ENCODE measurements at places on chromosomes 7 and 10.

- DNase-seq: no peak
Measured at GRCh38 chr7:92790992-92791391, 45.4 kb downstream of the CDK6 start.

DNA sequence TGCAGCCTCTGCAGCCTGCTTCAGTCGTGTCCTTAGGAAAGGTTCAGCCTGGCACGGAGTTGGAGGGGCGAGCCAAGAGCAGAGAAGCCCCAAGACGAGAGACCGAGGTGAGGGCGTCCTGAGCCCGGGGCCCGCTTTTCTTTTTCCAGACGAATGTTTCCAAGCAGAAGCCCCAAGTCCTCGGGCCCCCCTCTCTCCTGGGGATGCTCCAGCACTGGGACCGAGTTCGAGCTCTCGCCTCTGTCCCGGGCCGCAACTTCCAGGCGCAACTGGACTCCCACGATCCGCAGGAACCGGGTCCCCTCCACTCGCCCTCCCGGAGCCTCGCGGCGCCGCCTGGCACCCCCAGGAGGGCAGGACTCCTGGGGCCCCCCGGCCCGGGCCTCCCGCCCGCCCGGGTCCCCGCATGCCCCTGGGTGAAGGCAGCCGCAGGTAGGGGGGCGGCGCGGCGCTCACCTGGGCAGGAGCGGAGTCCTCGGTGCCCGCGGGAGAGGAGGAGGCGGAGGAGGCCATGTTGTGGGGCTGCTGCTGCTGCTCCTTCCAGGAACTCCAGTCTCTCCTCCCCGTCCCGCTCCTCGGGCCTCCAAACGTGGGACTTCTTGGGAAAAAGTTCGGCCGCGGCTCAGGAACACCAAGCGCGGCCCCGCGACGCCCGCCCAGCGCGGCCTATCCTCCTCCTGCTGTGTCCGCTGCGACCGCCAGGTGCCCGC is 45.3 kb upstream of the CDK1 start:
- DNase-seq: no peak

- DNase-seq: no peak
Measured at GRCh38 chr7:99120501-99120900, 23.4 kb downstream of the SMURF1 start.

DNA sequence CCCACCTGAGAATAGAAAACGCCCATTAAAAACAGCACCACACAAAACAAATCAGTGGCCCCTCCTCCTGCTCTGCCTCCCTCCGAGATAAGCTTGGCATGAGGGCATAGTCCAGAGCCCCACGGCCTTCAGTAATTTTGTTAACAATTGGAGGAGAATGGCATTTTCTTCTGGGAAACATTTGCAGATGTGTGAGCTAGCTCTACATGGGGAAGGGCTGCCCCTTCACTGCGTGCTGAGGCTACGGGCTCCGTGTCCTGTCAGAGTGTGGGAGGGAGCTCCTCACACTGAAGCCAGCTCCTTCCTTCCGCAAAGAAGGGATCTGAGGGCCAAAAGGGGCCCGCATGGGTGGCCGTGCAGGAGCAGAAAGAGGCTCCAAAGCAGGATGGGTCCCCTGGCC is 15.2 kb downstream of the GRK5 start:
- DNase-seq: no peak

DNA sequence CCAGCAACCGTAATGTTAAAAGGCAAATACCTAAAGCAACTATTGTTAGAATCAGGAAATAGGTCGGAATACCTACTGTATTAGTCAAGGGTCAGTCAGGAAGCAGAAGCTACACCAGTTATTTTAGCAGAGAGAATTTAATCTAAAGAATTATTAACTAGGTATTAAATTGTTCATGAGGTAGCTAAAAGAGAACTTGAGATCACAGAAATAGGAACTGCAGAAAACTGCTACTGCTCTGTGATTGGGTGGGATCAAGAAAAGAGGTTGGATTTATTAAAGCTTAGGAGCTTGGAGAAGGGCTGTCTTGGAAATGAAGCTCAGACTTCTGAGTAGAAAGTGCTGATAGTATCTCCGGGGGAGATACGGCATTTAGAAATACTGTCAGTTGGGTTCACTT is 20.0 kb upstream of the ZNF438 start:
- no peak for DNase-seq

DNA sequence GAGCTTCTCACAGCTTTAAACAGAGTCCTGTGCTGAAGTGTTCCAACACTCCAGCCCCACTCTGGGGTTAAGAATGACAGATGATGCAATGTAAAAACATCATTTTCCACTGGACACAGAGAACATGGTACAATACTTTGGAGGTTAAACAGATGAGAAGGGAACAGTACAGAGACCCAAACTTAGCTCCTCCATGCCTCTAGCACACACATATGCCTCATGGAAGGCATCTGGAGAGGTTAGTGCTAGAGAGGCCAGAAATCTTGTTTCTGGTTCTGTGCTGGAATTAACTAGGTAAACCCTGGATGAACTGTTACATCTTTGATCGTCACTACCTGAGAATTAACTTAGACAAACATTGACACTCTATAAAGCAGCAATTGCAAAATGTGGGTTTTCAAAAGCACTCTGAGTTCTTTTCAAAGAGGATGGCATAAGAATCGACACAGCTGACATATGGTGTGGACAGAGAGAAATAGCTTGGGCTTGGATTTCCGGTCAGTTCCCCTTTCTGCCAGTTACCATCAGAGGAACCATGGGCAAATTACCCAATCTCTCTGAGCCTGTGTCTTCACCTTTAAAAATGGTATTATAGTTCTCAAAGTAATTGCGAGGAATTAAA is 81.9 kb downstream of the KCNMA1 start:
- DNase-seq: no peak

DNA sequence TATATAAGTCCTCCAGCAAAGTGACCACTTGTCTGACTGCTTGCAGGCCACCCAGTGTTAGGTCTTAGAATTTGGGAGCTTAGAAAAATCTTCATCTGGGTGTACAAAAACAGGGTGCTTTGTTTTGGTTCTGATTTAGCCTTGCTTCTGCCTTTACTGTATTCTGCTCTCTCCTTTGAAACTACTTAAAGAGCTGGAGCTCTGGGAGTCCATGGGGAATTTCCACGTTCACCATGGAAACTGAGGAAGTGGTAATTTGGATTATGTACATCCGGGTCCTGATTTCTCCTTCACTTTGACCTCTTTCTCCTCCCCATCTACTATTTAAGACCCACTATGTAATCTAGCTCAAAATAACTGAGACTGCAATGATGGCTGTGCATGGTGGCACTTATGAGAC is 103.0 kb downstream of the JAZF1 start:
- DNase-seq: no peak

DNA sequence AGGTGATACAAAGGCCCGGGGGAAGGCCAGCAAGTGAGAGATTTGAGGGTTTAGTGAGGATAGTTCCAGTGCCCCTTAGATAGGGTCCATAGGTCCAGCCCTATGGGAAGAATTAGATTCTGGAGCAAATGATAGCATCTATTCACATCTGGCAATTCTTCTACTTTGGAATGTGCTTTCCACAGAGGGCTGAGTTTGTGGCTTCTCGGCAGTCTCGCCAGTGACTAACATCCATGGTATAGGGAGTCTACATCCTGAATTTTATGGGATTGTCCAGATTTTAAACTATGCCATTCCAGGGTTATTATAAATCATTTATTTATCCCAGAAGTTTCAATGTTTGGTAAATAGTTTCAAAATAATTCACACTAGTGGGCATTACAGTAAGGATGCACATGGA is 207.3 kb upstream of the ADO start:
- no peak for DNase-seq

DNA sequence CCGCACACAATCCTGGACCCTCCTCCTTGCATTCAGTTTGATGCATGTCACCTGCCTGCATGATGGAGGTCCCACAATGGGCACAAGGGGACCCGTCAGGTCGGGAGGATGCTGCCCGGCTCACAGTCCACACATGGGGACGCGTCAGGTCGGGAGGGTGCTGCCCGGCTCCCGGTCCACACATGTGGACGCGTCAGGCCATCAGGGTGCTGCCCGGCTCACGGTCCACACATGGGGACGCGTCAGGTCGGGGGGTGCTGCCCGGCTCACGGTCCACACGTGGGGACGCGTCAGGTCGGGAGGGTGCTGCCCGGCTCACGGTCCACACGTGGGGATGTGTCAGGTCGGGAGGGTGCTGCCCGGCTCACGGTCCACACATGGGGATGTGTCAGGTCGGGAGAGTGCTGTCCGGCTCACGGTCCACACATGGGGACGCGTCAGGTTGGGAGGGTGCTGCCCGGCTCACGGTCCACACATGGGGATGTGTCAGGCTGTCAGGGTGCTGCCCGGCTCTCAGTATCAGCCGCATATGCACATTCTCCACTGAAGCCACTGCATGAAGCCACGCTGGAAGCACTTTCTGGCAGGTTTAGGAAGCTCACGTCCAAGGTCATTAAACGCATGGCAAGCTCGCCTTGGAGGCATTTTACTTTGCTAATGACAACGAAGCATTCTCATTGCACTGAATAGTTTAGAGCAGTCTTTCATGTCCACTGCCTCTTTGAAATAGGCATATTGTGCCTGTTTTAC is 50.3 kb downstream of the DIP2C start:
- DNase-seq: no peak

- DNase-seq: no peak
Measured at GRCh38 chr10:12435348-12435747, 86.0 kb downstream of the CAMK1D start.

DNA sequence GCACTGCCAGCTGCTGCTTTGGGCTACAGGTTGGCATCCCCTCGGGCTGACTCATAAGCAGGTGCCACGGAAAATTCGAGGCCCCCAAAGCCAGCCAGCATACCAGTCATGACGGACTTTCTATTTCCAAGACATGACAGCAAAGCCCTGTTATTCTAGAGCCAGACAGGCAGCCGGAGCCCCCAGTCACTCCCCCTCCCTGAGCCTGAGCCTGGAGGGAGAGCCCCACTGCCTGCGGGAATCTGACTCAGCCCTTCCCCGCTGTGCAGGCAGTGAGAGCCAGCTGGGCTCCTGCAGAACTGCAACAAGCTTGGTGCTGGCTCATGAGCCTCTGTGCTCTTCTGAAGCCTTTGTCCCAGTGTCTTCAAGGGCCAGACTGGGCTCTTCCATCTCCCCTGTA is 15.8 kb downstream of the BTBD16 start:
- no peak for DNase-seq

GRCh38 chr7:29562307-29562706 is 1.3 kb upstream of the PRR15 start:
- no peak for DNase-seq

DNA sequence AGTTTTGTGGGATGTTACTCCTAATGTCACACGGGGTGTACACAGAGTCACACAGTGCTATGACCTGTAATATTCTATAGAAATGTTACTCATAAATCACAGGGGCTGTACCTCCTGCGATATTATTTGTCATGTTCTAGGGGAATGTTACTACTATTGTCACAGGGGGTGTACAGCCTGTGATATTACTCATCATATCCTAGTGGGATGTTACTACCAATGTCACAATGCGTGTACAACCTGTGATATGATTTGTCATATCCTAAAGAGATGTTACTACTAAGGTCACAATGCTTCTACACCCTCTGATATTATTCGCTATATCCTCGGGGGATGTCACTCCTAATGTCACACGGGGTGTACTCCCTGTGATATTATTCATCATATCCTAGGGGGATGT is 7.6 kb upstream of the CCZ1B start:
- DNase-seq: no peak

DNA sequence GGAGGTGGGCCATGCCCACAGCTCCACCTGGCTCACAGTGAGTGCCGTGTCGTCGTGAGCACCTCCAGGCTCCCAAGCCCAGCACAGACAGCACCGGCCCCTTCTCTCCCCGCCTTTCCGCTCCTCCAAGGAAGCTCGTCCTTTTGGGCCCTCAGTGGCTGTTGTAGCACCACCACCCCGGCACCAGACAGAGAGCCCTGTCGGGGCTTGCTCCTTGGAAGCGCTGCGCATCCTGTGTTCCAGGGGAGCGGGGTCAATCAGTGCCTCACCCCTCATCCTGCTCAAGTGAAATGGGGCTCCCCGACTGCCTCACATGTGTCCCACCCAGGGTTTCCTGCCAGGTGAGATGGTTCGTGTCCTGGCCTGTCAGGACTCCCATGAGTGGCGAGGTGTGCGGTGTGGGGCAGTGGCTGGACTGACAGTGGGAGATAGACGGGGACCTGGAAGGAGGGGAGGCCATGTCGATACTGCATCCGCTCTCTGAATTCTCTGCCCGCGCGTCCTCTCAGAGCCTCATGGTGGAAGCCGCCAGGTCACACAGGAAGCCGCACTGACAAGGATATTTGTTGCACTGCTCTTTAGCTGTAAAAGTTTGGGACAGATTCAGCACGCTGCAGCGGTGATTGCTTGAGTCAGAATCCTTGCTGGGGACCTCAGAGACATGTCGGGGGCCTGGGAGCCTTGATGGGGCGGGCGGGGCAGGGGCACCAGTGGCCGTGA is 107.1 kb downstream of the INPP5A start:
- no peak for DNase-seq

- DNase-seq: no peak
Measured at GRCh38 chr10:49243610-49244283, 55.2 kb upstream of the C10orf71 start.

- DNase-seq: no peak
Measured at GRCh38 chr7:149633976-149634945, 136.7 kb upstream of the ZNF746 start.

GRCh38 chr10:131739206-131739605 is 161.6 kb upstream of the PPP2R2D start:
- DNase-seq: no peak

DNA sequence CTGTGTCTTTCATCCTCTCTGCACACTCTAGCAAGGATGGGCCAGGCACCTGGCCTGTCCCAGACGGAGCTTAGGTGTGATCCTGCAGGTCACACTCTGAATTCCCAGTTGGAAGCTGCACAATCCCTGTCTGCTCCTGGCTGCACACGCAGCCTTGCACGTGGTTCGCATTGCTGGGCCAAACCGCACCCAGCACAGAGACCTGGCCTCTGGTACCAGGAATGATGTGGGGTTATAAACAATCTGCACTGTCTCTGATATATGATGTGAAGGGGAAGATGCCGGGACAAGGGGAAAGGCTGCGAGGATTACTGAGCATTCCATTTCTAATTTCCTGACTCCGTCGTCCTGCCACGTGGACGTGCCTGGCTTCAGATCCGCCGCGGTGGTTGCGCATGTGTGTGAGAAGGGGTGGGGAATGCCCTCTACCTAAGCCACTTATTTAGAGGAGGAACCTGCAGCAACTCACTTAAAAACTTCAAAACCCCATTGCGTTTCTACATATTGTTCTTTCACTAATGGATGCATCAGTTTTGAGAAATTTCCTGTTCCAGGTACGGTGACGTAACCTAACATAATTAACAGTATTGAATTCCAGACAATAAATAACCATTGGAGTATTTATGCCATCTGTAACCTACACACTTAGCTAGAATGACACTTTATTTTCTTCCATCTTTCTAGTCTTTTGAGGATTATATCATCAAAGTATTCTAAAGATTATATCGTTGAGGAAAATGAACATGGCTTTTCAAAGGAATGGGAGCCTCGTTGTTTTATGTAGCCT is 559.7 kb upstream of the MGMT start:
- DNase-seq: no peak

GRCh38 chr10:13681528-13681927 is 94.8 kb downstream of the PRPF18 start:
- DNase-seq: no peak

- no peak for DNase-seq
Measured at GRCh38 chr7:15309872-15310271, 251.9 kb downstream of the AGMO start.

- DNase-seq: no peak
Measured at GRCh38 chr7:14197280-14197679, 207.8 kb upstream of the ETV1 start.

All from epithelial cell of prostate (primary cell).